ENCODE measurements at places on chromosomes 7 and 10.

GRCh38 chr10:132411561-132412253, 14.7 kb downstream of the PWWP2B start:
- no peak for DNase-seq

- no peak for DNase-seq
Observed at GRCh38 chr10:119166118-119166500, 595 bp upstream of the SFXN4 start.

DNA sequence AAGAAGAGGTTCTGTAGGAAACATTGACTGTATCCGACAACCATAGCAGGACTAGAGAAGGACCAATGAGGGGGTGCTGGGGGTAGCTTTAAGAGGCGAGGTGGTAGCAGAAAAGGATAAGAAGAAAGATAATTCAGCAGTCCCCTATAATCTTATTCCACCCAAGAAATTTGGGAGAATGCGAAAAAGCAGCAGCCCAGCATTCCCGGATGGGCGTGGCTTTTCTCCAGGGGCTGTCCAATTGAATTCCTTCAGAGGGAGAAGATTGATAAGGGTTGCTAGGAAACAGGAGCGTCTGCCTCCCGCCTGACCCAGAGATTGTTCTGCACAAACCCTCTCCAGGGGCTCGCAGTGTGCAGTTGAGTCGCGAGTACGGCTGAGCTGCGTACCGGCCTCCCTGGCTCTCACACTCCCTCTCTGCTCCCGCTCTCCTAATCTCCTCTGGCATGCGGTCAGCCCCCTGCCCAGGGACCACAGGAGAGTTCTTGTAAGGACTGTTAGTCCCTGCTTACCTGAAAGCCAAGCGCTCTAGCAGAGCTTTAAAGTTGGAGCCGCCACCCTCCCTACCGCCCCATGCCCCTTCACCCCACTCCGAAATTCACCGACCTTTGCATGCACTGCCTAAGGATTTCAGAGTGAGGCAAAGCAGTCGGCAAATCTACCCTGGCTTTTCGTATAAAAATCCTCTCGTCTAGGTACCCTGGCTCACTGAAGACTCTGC, at the start of gene GRM3:
GRM3 (plus strand) TSS at position 349 of the 721 bp plus-strand sequence. CDS start 121,237 bp downstream, outside the sequence.
- no peak for DNase-seq

- DNase-seq = no peak
Observed at GRCh38 chr10:86188796-86189558, 177.6 kb downstream of the GRID1 start.

DNA sequence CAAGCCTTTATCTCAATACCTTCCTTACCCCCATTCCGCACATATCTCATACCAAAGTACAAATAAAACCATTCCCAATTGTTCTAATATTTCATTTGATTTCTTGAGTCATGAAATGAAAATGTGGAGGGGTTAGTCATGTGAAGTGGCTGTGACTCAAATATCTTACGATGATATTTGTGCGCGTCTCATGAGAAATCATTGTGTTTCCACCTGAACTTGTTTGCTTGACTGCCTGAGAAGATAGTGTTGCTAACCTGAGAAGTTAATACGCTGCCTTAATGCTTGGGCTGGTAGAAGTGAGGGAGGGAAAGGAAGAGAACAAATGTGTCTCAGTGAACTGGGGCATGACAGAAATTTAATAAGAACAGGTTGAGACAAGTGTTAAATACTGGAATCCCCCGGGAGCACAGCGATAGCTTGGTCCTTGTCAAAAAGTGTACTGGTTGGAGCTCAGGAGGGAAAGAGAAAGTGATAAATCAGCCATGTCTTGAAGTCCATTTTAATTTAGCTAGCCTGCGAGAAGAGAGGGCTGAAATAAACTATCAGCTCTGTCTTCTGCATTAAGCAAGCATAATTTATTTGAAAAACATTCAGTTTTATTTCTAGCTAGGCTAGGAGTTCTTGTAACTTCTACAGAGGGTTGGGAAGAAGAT, 7.2 kb upstream of the EPHA1 start:
- no peak for DNase-seq

DNA sequence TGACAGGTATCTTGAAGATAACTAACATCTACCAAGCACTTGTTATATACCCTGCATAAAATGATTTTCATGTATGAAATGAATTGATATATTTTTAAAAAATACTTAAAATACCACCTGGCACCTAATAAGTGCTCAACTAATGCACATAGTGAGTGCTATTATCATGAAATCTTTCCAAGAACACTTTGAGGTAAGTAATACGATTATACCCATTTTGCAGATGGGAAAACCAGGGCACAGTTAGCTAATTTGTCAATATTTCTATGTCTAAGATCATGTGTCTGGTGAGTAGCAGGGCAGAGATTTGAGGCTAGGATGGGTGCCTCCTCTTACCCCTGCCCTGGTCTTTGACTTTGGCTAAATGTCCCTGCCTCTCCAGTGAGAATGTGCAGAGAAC, 6.1 kb downstream of the DMBT1 start:
- no peak for DNase-seq

Measured in stimulated activated CD8-positive, alpha-beta memory T cell treated with anti-CD3 and anti-CD28 coated beads, Interleukin-7, amount 100 ng/mL, for 1 hour (primary cell).